Nasal cavity respiratory epithelium epithelial cell of viscerocranial mucosa (primary cell): ENCODE measurements at places on chromosomes 7 and 10. TPM values are rescaled to one million over a fixed set of nuclear protein-coding genes. Genes with fewer than 3 reads are reported as not detected.

The EN2 gene
- under 0.01 and 0.07 TPM in 2 replicates for total RNA-seq

The PAPOLB gene
- under 0.01 TPM in 1 of 2 replicates, not detected in the other for total RNA-seq

The CREB5 gene
- 6.5 and 7.8 TPM in 2 replicates for total RNA-seq

The HOGA1 gene
- 0.21 and 0.34 TPM in 2 replicates for total RNA-seq

The EFCAB10 gene
- 0.64 and 0.68 TPM in 2 replicates for total RNA-seq

The PLXDC2 gene
- 5.5 and 32.0 TPM in 2 replicates for total RNA-seq

The OR2A7 gene
- 1.6 and 2.1 TPM in 2 replicates for total RNA-seq

The ICA1 gene
- total RNA-seq: 10.6 and 14.0 TPM in 2 replicates

The LDB3 gene
- total RNA-seq: under 0.01 and 0.07 TPM in 2 replicates
